Urothelium cell line (cell line): ENCODE measurements at places on chromosomes 4 and X.

GRCh38 chrX:19443869-19444526 lies 71.3 kb downstream of the MAP3K15 start:
- no peak for DNase-seq

DNA sequence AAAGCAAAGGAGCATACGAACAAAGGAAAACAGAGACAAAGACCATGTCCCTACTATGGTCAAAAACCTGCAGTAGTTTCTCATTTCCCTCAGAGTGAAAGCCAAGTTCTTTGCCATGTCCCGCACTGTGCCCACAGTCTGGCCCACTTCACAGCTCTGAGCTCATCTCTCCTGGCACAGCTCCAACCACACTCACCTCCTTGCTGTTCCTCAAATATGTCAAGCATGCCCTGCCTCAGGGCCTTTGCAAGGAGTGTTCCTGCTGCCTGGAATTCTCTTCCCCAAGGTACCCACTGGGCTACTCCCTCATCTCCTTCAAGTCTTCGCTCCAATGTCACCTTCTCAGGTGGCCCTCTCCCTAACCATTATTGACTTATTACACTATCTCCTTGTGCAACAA lies 72.1 kb downstream of the COX18 start:
- peak; percentile 67 for DNase-seq

DNA sequence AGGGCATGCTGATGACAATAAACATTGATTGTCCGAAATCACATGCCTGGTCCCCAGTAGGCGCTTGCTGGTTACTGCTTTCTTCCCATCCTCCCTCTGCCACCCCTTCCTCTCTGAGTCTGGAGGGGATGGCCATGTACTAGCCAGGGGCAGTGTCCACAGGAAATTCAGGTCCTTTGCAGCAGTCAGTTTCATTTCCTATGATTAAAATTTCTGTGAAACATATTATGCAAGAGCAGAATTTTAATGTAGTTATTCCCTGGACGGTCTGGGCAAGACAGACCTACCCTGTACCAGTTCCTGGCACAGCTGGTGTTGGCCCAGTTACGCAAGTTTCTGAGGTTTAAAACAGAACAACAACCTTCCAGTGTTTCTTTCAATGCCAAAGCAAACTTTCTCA lies 28.2 kb upstream of the TLR2 start:
- no peak for DNase-seq

DNA sequence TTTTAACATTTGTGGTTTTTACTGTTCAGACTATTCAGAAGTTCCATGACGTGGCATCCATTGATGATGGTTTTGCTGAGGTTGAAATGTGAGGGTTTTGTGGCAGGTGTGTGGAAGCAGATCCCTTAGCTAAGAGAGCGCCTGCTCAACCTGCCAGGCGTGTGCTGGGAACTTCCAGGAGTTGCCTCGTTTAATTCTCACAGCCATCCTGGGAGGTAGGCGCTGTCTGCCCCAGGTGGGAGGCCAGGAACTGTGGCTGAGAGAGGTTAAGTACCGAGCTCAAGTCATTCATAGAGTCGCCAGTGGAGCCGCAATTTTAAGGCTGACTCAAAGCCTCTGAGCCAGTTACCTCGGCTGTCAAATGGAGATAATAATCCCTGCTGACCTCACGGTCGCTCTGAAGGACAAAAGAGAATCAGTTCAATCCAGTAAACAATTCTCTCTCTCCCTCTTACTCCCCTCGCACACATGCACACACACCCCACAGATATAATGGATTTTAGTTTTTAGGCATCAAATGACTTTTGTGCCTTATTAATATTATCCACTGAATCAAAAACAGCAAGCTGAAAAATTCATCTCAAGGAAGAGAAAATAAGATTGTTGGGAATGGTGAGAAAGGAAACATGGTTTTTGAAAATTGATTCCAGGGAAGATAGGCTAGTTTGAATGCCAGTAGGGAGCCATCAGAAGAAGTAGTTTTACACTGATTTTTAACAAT lies 171.3 kb downstream of the PTTG2 start:
- DNase-seq = no peak

GRCh38 chr4:42523066-42523718 lies 125.9 kb downstream of the SHISA3 start:
- no peak for DNase-seq

GRCh38 chrX:18003876-18004275 lies 142.8 kb upstream of the RAI2 start:
- DNase-seq = no peak

DNA sequence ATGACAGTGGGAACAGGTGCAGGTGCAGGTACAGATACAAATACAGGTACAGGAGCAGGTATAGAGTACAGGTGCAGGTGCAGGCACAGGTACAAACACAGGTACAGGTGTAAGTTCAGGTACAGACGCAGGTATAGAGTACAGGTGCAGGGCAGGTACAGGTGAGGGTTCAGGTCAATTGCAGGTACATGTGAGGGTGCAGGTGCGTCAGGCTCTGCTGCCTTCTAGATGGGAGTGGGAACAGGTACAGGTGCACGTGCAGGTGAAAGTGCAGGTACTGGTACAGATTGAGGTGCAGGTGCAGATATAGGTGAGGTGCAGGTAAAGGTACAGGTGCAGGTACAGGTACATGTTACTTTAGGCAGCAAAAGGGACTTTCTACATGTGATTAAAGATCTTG lies 85.7 kb downstream of the CRLF2 start:
- no peak for DNase-seq

DNA sequence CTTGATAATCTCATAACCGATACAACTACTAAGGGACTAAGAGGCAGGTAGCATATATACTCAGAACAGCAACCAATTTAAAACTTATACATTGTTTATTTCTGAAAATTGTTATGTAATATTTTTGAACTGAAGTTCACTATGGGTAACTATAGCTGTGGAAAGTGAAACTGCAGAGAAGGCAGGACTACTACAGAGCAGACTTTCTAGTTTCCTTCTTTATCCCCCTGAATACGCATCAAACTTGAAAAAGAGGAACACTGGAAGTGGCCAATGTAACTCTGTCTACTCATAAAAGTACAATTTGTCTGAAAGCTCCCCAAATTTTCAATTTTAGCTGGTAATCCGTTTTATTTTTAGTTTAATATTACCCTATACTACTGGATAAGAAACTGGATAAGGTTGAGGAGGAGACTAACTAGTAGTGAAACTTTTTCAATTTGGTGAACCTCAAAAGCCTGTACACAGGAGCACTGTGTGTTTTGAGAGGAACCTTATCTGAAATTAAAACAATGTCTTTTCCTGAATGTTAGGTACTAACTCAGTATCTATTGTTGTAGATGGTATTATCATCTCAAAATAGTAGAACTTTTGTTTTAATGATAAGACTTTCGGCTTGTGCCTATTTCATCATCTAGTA lies 225.8 kb downstream of the GABRG1 start:
- DNase-seq = no peak

- no peak for DNase-seq
Measured at GRCh38 chrX:275967-276580, 5.1 kb upstream of the PLCXD1 start.

DNA sequence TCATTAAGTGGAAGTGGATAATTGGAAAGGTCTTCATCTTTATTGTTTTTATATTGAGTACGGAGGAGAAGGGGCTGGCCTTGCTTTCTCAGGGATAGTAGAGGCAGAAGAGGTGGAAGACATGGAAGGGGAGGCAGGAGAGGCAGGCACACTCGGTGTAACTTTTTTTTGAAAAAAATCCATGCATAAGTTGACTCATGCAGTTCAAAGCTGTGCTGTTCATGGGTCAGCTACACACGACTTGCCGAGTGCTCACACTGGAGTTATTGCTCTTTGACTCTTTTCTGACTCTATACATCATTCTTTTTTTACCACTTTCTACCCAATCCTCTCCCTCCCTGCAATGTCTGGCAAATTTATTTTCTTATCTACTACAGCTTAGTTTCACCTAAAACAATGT lies 158.3 kb upstream of the AADAT start:
- no peak for DNase-seq

GRCh38 chr4:95216636-95217035 lies 332.1 kb downstream of the UNC5C start:
- no peak for DNase-seq

- no peak for DNase-seq
Measured at GRCh38 chrX:100698551-100698950, 33.4 kb downstream of the SYTL4 start.

GRCh38 chrX:67893931-67894330 lies 350.1 kb downstream of the AR start:
- DNase-seq = no peak

DNA sequence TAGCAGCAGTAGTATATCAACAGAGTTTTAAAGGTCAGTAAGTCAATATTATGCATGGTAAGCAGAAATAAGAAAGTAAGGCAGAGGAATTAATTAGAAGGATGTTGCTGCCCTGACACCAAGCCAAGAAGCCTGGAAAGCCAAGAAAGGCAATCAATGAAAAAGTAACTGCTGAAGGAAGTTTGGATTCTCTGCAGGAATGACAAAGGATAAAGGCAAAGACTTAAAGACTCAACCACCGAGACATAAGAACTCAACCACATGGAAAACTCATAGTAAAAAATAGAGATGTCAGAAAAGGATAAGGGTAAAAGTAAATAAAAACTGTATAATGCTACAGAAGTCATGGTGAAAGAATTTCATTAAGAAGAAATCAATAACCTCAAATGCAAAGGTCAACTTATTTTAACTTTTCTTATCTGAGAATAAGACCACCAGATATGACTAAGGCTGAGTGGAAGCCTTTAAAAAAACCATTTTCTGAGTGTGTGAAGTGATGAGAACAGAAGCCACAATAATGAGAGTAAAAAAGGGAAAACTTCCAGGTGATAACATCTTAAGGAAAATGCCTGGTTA lies 55.2 kb downstream of the NEK1 start:
- DNase-seq = no peak

- no peak for DNase-seq
Measured at GRCh38 chrX:12174358-12174757, 36.1 kb downstream of the FRMPD4 start.

GRCh38 chrX:108285356-108285755 lies 152.9 kb downstream of the COL4A6 start:
- DNase-seq = no peak
